ENCODE measurements at places on chromosomes 3 and 15. TPM values are rescaled to one million over a fixed set of nuclear protein-coding genes. Genes with fewer than 3 reads are reported as not detected.

Gene SERPINI2
- total RNA-seq, result not detected

Gene ACTC1
- total RNA-seq, result 1.2 TPM

Gene FOXL2
- 1.9 TPM for total RNA-seq

Gene HDGFL3
- total RNA-seq, result 87.1 TPM

GRCh38 chr15:64865998-64866520 is 24.3 kb downstream of the PLEKHO2 start:
- no peak for DNase-seq
